ENCODE measurements at places on chromosomes 2 and 18.

- DNase-seq, result no peak
Observed at GRCh38 chr2:183541766-183542165, 417.5 kb downstream of the NUP35 start.

DNA sequence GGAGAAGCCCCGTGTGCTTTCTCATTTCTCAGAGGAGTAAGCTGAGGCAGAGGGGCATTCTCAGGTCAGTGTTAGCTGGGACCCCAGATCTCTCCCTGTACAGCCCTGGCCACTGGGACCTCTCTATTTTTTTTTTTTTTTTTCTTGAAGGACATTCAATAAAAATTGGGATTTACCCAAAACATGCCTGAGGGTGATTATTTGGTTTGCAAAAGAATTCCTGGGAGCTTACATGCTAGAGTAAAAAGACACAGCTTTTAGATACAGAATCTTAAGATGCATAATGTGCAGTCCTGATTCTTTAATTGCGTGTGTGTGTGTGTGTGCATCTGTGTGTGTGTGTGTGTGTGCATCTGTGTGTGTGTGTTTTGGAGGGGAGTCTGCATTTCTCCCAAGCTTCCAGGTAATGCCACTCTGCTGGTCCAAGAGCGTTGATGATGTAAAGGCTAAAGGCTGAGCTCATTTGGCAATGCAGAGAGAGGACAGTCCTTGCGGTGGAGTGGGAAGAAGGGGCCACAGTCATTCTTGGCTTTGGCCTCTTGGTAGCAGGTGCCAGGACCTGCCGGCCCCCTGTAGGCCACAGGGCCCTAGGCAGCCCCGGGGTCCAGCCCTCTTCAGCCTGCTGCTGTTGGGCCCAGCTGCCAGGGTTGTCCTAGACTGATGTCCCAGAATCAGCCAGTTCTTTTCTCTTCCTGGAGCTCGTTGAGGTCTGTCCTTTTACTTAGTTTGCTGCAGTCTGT is 74.1 kb upstream of the MCFD2 start:
- DNase-seq, result no peak

DNA sequence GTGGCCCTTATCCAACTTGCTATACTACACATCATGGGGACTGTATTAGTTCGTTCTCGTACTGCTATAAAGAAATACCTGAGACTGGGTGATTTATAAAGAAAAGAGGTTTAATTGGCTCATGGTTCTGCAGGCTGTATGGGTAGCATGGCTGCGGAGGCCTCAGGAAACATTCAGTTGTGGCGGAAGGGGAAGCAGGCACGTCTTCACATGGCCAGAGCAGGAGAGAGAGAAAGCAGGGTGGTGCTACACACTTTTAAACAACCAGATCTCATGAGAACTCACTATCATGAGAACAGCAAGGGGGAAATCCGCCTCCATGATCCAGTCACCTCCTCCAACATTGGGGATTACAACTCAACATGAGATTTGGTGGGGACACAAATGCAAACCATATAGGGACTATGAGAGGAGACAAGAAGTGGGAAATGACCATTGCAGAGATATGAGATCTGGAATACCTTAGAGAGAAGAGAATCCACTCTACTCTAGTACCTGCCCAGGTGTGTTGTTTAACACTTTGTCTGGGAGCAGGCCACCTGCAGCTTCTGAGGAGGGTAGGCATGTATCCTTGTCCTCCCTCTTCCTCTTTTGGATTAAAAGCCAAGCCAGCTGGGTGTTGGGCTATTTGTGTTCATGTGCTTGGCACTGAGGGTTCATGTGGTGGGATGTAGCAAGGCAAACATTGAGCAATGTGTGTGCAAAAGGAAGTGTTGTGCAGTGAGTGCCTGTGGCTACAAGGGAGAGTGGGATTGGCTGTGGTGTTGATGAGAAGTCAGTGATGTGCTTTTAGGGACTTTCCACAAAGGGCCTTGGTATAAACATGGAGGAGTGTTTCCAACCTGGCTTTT is 22.8 kb downstream of the TTLL4 start:
- DNase-seq, result no peak

- no peak for DNase-seq
Observed at GRCh38 chr2:154343282-154343681, 355.2 kb upstream of the KCNJ3 start.

- no peak for DNase-seq
Observed at GRCh38 chr18:62446511-62446910, 76.3 kb upstream of the ZCCHC2 start.

DNA sequence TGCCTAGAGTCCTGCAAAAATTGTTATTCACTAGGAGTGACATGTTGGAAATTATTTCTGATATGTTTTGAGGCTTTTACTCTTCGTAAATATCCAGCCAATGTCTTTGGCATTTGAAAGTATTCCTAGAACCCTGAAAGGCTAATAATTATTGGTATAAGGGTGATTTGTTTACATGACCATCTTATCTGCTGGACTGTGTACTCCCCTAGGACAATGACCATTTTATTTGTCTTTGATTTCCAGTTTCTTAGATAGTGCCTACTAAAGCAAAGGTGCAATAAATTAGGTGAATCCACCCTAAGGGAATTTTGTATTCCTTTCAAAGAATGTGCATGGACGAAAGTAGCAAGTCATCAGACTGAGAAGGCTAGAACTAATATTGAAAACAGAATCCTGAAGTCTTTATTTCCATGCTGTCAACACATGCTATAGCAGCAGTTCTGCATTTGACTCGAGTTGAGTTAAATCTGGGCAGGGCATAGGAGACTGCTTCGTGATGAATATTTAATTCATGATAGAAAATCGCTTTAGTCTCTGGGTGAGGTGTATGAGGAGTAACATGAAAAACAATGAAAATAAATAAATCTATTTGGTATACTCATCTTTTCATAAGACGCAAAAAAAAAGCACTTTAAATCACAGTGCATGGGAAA is 235.7 kb downstream of the GPD2 start:
- DNase-seq, result no peak

- no peak for DNase-seq
Observed at GRCh38 chr2:122982936-122983335, 1042.2 kb upstream of the CNTNAP5 start.
